KG1 (cell line): ENCODE measurements at places on chromosomes 2 and 18.

- no peak for DNase-seq
These were observed 168.6 kb upstream of the ATP5MC3 start for GRCh38 chr2:175350105-175350504.

DNA sequence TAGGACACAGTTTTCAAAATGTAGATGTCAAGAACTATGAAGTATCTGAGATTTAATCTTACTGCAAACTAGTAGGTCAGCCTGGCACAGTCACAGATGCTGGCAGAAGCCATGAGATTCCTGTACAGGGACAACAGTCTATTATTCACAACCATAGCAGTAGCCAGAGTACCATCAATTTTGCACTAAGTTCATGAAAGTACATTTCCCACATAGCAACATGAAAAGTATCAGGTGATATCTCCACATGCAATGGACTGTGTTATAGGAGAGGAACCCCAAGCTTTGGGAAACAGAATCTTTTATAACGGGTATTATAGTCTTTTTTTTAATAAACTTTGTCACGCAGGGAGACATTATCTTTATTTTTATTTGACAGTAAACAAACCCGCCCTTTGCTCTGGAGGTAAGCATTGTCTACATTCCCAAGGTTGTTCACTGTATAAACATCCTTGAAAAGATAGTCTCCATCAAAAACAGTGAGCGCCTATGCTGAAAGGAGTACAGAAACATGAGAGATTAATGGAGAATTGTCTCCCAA is 33.4 kb upstream of the DPP4 start:
- DNase-seq: no peak

- no peak for DNase-seq
These were observed 309.0 kb downstream of the CMPK2 start for GRCh38 chr2:6556755-6557154.

DNA sequence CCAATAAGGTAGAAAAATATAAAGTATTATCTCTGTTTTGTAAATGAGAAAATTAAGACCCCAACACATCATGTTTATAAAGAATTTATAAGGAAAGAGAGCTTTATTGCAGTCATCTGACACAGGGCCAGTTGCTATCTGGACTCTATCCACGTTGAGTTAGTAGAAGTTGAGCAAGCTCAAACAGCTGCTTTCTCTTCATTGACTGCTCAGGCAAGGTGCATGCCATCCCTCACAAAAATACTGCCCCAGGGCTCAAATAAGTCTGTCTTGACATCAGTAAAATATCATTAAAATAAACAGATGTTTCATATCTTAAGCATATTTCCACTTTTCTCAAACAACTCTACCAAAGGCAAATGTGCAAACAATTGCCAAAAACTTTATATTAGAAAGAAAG is 14.8 kb downstream of the COL5A2 start:
- DNase-seq: no peak

DNA sequence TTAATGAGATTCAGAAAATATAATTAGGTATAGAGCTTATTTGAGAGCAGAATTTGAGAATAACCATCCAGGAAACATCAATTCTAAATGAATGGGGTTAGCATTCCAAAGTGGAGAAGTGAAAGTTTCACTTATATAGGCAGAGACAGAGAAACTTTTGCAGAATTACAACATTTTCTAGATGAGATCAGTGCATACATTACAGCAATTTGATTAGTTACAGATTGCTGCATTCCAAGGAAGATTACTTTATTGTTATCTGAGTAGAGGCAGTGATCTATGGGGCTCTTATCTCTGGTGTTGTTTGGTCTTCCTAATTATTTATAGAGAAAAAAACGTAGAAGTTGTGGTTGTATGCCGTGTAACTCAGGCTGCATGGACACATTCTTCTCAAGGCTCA is 373.8 kb upstream of the SYT4 start:
- DNase-seq: no peak

- no peak for DNase-seq
These were observed 197.6 kb downstream of the NDUFA10 start for GRCh38 chr2:239827523-239827890.

DNA sequence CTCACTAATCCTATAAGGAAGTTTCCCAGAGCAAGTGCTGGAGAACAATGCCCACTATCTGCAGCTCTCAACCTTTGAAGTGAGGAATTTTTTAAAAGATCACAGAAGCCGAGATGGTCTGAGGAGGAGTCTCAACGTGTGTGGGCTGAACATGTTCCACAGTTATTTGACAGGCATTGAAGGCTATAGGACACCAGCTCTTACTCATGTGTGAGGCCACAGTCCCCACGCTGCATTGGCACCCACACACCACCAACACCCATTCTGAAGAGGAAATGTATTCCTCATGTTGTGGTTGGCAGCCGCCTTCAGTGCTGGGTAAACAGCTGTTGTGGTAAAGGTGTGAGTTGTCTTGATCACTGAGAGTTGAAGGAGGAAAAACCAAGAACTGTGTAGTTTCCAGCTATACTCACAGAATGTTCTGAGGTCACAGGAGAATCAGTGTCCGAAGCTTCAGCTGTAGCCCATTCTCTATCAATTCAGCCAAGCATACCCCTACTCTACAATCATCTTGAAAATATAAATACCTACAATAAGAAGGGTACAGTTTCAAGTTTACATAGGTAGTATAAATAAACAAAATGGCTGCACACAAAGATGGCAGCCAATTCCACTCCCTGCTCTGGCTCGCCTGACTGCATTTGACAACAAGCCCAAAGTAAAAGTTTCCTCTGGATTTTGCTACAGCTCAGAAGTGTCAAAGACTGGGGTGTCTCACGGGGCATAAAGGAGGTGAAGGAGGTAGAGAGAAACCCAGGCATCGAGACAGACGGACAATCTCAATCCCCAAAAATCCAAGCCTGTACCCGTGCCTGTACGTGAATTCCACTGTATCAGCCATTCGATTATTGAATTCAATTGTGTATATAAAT is 12.1 kb downstream of the CD226 start:
- DNase-seq: no peak

- no peak for DNase-seq
These were observed 246.1 kb downstream of the BCL2 start for GRCh38 chr18:63073481-63073880.

- no peak for DNase-seq
These were observed 1348.0 kb upstream of the TMEFF2 start for GRCh38 chr2:193542762-193543161.

- no peak for DNase-seq
These were observed 175.4 kb downstream of the NRP2 start for GRCh38 chr2:205857520-205858237.

DNA sequence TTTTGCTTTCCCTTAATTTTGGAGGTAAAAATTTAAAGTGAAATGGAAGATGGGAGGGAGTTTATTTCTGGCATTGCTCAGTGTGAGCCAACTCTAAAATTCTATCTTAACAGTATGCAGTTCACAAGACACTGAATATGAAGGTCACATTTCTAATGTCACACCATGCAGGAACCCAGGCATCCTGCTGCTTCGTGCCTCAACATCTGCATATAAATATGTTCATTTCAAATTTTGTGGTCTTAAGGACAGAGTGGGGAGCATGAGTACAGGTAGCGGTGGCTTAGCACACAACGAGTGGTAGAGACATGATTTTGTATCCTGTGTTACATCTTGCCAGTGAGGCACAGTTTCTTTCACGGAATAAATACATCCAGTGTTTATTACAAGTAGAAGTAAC is 102.4 kb downstream of the ARL4C start:
- no peak for DNase-seq

- DNase-seq: no peak
These were observed 91.7 kb downstream of the ZCCHC2 start for GRCh38 chr18:62614494-62614893.

GRCh38 chr2:135150725-135151124 is 98.6 kb downstream of the RAB3GAP1 start:
- DNase-seq: no peak

- peak; percentile 62 for DNase-seq
These were observed 596.0 kb downstream of the LRP1B start for GRCh38 chr2:141534666-141535362.
